Glomerular endothelial cell (primary cell): ENCODE measurements at places on chromosomes 1 and 21.
A peak's percentile ranks its signal among the peaks of the same experiment; 100 is the strongest.

DNA sequence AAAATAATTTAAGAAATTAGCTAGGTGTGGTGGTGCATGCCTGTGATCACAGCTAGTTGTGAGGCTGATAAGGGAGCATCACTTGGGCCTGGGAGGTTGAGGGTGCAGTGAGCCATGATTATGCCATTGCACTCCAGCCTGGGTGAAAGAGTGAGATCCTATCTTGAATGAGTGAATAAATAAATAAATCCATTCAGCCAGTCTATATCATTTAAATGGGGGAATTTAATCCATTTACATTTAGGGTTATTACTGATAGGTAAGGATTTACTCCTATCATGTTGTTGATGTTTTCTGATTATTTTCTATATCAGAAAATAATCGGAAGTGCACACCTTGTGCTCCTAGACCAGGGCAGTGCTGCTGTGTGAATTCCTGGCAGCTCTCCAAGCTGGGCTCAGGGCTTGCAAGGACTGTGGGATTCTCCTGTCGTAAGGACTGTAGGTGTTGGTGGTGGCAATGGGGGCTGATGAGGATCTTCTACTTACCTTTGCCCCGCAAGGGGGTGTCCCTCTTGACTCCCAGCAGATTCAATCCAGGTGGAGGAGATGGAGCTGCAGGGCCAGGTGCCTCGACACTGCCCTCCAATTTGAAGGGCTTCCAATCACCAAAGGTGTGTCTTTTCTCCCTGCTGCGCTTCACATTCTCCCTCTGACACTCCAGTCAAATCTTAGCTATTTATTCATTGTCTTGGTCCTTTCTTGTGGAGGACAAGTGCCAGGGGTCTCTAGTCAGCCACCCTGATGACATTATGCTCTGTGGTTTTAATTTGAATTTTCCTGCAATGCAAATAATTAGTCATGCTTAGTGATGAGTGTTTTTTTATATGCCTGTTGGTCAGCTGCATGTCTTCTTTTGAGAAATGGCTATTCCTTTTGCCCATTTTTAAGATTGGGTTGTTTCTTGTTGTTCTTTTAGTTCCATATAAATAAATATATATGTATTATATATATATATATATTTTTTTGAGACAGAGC lies 14.1 kb upstream of the TRAPPC10 start:
- no peak for DNase-seq

- no peak for DNase-seq
Measured at GRCh38 chr1:78113156-78113916, 67.6 kb downstream of the GIPC2 start.

DNA sequence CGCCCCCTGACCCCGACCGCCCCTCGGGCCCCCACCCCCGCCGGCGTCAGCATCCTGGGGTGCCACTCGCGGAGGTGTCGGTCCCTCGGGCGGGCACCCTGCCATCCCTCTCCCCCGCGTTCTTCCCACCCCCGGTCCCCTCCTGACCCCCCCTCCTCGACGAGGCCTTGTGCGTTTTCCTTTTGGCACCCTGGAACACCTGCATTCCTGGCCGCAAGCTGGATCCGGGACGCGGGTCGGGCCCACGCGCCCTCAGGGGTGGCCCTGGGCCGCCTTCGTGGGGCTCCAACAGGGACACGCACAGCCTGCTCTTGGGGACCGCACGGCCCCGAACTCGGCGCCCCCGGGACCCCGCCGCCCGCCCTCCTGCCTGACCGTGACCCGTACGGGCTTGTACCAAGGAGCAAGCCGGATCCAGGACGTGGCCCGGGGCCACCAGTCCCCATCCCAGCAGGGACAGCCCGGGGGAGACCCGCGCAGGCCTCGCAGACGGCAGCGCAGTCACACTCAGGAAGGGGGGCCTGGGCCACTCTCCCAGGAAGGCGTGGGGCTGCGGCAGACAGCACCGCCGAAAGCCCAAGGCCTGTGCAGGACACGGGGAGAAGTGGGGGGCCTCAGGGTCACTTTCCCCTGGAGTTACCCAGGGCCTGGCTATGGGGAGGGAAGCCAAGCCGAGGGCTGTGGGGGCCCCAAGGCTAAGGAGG lies 579 bp upstream of the SLC19A1 start:
- DNase-seq, result no peak

GRCh38 chr1:223455470-223455869 lies 62.3 kb downstream of the CCDC185 start:
- no peak for DNase-seq

- DNase-seq, result no peak
Measured at GRCh38 chr1:51524817-51525216, 5.8 kb upstream of the EPS15 start.

- DNase-seq, result no peak
Measured at GRCh38 chr1:239212811-239213220, 173.6 kb upstream of the CHRM3 start.

DNA sequence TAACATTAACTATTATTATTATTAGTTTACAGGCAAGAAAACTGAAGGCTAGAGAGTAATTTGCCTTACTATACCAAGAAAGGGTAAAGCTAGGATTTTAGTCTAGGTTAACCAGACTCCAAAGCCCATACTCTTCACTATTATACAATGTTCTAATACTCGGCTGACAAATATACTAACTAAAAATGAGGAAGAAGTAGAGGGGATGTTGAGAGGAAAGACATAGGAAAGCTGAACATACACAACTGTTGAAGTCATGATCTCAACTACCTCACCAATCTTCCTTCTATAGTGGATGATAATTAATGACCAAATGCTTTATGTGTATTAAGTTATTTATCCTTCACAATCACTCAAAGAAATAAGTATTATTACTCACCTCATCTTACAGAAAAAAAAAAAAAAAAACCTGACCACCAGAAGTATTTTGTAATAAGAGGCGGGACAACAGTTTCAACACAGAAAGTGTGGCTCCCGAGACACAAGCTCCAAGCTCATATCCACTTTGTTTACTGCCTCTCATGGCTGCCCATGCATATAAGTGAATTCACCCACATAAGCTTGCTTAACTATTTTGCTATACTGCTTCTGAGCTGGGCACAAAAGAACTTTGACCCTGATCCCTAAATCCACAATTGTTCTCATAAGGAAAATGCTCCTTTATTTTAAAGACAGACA lies 78.0 kb downstream of the USP1 start:
- no peak for DNase-seq

DNA sequence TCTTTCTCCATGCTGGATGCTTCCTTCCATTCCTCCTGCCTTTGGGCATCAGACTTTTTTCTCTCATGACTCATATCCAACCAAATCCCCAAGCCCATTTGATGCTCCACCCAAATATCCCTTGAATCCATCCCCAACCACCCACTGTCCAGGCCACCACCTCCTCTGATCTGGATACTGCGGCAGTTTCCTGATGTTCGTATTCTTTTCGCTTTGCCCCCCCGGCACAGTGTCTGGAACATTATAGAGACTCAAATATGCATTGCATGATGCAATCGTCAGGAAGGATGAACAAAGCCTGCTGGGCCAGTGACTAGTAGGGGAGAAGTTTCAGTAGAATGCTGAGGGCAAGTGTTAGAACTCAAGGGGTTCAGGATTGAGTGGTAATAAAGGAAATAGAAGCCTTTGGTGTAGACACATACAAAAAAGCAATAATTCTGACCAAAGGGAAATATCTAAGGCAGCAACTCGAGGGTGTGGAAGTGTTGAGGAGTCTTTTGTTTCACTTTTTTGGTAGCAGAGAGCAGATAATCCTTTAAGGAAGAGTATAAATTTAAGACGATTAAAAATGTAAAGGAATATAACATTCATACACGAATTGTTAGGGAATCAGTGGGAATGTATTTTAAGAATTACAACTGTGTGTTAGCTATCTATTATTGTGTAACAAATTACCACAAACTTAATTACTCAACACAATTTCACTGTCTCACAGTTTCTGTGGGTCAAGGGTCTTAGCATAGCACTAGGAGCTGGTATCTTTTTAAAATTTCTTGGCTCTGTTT lies 7.5 kb downstream of the S100A11 start:
- DNase-seq, result no peak

DNA sequence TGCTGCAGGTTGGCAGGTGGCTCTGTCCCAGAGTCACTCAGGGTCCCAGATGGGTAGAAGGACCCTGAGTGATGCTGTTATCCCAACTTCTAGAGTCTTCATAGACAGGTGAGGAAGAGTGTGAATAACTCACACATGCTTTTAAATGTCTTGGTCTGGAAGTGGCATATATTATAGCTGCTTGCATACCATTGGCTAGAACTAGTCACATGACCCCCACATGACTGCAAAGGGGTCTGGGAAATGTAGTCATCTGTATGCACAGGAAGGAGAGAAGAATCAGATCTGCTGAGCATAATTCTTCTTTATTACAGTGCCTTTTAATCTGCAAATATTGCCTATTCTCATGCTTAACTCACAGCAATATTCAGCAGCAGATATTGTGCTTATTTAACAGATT lies 28.2 kb upstream of the KLHDC7A start:
- no peak for DNase-seq

DNA sequence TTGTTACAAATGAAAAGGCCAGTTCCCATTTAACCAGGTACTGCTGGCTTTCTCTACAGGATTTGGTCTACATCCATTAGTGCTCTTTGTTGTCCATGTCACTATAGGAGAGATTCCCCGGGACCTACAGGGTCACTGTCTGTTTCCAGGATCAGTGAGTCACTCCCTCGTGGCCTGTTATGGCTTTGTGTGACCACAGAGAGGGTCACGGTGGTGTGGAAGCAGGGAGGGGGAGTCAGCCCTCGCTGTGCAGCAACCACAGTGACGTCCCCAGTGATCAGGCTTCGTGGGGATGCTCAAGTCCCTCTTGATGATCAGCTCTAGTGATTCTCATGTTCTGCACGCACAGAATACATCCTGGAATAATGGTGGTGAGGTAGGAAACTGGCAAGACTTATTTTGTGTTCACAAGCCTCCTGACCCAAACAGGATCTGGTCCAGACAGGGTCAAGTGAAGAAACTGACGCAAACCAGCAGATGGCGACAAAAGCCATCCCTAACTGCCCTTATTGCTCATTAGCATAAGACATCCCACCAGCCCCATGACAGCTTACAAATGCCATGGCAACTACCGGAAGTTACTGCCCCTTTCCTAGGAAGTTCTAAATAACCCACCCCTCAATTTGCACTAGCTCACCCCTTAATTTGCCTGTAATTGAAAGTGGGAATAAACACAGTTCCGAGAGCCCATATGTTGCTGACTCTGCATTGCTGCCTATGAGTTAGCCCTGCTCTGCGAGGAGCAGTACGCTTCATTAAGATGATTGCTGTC lies 98.5 kb downstream of the DISC1 start:
- peak; percentile 48 for DNase-seq

DNA sequence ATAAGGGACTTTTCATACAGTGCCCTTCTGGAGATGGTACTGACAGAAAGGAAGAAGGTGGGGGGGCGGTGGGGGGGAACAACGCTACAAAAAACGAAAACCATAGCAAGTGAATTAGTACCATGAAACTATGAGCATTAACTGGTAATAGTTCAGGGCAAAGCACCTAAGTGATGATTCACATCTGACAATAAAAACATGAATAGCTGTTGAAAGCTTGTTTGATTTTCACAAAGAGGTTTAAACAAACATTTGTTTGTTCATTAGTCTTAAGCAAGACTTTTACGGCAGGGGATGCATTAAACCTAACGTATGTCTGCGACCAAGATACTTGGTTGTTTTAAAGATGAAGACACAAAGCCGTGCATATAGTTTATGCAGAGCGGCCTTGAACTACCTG lies 177.5 kb downstream of the LMO4 start:
- DNase-seq, result no peak

DNA sequence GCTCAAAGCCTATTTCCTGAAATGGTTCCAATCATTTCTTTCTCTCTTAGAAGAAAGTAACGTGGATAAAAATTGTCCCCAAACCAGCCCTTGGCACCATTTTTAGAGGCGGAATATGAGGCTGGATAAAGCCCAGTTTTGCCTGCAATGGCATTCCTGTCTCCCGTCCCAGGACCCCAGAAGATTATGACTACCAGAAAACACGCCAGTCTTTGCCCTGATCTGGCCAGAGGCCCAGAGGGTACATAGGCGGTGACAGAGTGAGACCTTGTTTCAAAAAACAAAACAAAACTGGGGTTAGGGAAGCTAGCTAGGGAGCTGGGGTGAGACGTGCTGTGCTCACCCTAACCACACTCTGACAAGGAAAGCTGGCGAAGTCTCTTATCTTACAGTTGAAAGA lies at the start of gene AADACL4:
AADACL4 (plus strand) TSS at position 301 of the 400 bp plus-strand sequence. CDS start 462 bp downstream, outside the sequence.
- no peak for DNase-seq

DNA sequence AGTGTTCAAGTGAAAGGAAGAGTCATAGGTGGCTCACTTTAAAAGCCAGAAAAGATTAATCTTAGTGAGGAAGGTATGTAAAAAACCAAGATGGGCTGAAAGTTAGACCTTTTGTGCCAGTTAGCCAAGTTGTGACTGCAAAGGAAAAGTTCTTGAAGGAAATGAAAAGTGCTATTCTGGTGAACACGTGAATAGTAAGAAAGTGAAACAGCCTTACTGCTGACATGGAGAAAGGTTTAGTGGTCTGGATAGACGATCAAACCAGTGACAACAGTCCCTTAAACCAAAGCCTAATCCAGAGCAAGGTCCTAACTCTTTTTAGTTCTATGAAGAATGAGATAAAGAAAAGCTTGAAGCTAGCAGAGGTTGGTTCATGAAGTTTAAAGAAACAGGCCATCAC lies 106.4 kb downstream of the CTH start:
- DNase-seq, result no peak

DNA sequence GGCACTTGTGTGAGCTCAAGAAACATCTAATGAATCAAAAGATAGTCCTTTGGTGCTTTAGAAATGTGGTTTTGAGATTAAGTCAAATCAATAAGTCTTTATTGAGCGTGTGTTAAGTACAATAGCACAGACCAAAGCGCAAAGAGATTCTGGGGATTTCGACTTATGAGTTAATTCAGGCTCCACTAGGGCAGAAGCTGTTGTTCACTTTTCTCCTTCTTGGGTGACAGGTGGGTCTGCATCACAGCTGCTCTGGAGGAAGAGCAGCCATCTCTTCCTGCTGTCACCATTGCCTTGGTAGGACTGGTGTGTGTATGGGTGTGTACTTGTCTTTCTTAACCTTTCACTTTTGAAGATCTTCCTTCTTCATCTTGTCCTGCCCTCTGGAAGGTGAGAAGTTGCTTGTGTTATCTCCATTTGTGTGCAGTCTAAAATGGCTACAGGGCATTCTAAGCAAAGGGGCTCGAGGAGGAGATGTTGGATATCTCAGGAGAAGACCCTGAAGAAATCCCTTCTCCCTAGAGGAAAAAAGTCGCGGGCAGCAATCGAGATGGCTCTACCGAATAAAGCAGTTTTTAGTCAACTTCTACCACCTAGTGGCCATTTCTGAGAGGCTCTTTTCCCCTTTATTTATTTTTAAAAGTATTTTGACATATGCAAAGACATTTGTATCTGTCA lies 22.9 kb upstream of the DISC1 start:
- no peak for DNase-seq

DNA sequence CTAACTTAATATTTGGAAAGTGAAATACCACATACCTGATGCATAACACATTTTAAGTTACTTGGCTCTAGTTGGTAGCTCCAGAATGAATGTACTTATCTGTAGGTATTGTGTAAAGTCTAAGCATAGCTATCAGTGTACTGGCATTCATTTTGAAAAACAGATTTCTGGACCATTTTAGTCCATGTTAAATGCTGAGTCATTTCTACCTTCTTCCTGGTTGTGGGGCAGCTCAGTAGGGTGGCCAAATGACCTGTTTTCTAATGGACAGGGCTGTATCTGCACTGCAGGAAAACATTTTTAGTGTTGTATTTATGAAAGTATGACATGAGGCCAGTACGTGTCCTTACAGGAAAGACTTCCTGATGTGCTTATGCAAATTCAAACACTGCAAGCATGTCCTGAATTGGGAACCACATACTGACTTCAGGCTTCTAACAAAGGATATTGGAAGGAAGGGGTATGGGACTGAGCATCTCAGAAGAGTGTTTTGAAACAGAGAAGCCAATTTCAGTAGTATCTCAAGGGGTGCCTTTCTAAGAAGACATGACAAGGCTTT lies 300.3 kb upstream of the B3GALT2 start:
- DNase-seq, result no peak
